Suppressor macrophage treated with lipopolysaccharide for 4 hours (primary cell): ENCODE measurements at places on chromosomes 11 and 22.

DNA sequence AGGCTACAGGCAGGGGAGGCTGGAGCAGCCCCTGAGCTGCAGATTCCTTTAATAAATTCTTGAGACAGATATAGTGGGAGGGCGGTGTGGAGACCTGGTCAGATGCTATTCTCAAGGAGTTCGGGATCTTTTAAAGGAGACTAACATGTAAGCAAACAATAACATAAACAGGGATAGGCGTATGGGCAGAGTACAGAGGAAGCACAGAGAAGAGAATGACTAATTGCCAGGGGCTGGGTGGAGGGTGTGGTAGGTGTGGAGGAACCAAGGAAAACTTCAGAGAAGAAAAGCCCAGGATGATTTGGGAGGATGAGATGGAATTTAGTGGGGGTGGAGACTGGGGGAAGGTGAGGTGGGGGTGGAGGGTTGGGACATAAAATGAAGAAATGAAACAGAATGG is 9.7 kb upstream of the HEPHL1 start:
- no peak for DNase-seq

DNA sequence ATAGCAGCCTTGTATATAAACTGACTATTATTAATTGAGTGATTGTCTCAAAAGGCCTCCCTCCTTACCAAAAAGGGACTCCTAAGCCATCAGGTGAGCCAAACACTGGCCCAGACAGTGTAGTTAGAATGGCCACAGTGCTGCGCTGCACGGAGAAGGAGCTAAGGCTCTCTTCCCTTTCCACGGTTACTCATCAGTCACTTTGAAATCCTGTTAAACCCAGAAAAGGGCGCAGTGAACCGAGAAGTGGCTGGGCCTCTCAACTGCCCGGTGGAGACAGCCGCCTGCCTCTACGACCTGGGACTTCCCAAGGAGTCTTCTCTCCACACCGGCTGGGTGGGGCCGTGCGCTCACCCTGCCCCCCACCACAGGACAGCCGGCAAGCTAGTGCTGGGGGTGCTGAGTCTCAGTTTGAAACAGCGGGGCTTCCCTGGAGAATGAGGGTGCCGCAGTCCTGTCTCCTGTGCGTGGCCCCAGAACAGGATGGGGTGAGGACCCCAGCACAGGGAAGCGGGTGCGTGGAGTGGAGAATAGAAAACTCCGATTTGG is 1.3 kb downstream of the MYH9 start:
- DNase-seq, result peak; percentile 90

GRCh38 chr11:134138376-134138775 is 69.5 kb downstream of the JAM3 start:
- DNase-seq, result no peak

GRCh38 chr11:100841711-100842407 is 154.8 kb downstream of the ARHGAP42 start:
- no peak for DNase-seq

DNA sequence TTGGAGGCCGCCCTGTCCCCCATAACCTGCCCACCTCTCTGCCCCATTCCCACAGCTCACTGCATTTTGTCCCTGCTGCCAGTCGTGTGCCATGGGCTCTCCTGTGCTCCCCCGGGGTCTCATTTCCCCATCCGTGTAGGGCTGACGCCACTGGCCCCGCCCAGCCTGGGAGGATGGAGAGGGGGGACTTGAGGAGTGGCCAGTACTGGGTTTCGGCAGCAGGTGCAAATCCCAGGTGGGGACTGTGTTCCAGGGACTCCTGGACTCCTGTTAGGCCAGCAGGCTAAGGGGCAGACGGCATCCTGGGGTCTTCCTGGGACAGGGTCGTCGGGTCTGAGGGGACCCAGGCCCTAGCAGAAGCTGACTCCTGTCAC is 1.2 kb upstream of the MYO7A start:
- no peak for DNase-seq
